T-cell (primary cell): ENCODE measurements at places on chromosomes 4 and X.
A peak's percentile ranks its signal among the peaks of the same experiment; 100 is the strongest.

GRCh38 chr4:41196633-41197332 is 17.6 kb downstream of the APBB2 start:
- no peak for DNase-seq

- no peak for DNase-seq
Observed at GRCh38 chr4:10962246-10962645, 277.7 kb upstream of the CLNK start.

DNA sequence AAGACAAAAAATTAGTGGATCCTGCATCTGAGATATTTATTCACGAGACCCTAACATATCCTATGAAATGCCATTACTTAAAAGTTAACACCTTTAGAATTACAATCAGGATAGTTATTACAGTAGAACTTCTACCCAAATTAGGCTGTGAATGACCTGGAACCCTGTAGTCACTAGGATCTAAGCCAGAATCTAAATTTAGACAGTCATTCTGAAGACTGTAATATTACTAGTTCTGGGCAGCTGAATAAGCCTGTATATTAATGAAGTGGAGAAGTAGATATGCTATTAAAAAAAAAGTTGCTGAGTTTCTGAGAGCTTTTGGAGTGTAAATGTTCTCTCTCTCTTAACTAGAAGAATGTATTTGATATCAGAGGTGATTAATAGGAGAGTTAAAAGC is 67.0 kb downstream of the FAM13A start:
- no peak for DNase-seq

DNA sequence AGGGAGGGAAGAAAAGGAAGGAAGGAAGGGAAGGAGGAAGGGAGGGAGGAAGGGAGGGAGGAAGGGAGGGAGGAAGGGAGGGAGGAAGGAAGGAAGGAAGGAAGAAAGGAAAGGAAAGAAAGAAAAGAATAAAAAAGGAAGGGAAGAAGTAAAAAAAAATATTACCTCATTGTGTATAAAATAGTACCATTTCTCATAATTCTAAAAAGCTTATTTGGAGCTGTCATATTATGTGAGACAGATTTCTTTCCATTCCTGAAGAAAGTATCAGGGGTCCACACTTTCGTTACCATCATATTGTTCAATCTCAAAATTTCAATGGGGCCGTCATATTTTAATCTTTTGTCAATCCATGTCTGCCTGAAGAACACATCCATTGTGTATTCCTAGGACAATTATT is 16.1 kb downstream of the GABRA4 start:
- no peak for DNase-seq

DNA sequence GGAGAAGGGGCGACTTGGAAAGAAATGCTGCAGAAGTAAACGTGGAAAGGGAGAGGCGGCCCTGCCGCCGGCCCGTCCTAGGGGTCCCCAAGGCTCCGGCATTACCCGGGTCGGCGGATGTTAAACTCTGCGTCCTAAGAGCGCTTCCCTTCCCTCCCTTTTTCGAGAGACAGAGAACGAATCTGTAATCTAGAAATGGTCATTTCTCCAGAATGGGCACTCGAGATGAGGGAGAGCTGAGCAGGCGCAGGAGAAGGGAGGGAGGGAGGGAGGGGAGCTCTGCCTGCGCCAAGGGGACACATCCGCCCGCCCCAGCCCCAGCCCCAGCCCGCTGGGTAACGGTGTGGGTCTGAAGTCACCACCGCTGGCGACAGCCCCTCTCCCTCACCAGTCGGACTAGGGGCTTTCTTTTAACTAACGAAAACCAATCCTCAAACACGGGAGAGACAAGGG is 1.7 kb downstream of the HCFC1 start:
- DNase-seq: no peak

DNA sequence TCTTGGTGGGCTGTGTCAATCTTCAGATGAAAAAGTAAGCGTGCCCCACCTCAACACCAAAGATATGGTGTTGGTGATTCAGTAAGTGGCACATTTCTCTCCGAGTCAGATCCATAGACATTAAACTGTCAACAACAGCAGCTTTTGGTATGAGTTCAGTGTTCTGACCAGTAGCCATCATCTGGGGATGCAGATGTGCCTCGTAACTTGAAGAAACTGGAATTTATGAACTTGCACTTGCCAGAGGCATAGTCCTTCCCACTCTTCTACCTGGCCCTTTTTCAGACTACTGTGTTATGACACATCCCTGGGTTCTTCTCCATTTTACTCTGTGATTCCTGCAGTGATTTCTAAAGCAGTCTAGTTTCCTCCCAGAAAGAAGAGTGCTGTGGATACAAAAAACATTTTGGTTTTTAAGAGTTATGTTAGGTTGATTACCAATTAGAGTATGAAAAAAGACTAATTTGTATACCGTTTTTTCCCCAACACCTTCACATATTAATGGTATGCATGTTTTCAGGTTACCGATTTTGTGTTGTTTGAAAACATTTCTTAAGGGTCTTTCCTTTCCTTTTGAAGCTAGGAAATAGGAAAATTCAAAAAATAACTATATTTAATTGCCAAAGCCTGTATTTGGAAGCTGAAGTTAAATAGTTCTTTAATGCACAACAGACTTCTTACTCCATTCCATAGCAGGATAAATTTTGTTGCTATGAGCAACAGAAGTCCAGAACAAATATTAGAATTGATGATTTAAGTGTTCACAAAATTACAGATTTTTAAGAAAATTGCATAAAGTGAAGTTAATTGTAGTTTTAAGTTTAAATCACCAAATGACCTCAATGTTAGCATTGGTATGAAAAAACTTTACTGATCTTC is 39.3 kb downstream of the NUDT6 start:
- DNase-seq: no peak

DNA sequence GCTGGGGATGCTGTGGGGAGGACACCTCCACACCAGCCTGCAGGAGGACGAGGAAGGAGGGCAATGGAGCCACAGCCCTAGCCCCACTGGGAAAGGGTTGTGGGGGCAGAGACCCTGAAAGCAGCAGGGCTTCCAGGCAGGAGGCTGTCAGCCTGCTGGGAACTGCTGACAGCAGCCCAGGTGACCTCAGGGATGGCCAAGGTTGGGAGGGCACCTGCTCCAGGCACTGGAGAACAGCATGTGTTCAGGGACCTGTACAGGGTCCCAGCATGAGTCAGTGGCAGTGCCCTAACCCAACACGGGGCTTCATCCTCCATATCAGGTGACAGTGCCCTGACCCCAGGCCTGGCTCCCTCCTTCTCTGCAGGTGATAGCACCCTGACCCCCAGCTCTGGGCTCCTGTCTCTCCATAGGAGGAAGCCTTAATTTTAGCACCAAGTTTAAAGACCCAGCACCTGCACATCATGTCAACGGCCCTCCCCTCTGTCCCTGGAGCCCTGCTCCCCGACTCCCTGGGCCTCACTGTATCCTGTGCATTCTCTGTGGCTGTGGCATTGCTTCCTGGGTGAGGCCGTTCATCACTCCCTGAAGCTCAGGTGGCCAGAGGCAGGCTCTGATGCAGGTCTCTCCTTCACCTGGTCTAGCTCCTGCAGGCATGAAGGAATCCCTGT is 66.3 kb downstream of the CRMP1 start:
- DNase-seq: no peak

GRCh38 chr4:133452678-133453077 is 303.6 kb downstream of the PCDH10 start:
- DNase-seq: no peak

DNA sequence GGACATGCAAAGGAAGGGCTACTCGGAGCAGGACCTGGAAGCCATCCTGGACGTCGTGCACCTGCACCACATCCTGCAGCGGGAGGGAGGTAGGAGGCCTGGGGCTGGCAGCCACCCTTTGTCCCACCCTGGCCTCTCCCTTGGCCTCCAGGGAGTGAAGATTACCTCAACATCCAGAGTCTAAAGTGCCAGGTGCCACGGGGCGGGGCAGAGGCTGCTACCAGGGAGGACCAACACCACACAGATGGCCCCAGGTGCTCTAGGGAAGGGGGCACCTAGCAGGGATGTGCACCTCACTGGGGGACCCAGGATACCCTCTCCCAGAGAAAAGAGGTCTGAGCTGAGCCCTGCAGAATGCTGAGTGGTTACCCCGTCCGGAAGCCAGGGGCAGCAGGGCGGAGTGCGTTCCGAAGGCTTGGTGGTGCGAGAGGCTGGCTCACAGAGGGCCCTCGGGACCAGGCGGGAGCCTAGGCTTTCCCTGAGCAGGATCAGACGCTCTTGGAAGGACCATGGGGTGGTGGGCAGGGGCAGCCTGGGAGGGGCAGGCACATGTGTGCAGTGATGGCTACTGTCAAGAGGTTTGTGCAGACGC is 16.1 kb downstream of the ABCD1 start:
- DNase-seq: no peak

- DNase-seq: peak; percentile 77
Observed at GRCh38 chrX:102720237-102721168, at the start of gene GPRASP3. Gene GPRASP3 (plus strand): TSS chrX:102720743. CDS start chrX:102748996, 28,253 bp downstream.

- DNase-seq: no peak
Observed at GRCh38 chrX:45710081-45710801, 509.6 kb upstream of the DIPK2B start.

DNA sequence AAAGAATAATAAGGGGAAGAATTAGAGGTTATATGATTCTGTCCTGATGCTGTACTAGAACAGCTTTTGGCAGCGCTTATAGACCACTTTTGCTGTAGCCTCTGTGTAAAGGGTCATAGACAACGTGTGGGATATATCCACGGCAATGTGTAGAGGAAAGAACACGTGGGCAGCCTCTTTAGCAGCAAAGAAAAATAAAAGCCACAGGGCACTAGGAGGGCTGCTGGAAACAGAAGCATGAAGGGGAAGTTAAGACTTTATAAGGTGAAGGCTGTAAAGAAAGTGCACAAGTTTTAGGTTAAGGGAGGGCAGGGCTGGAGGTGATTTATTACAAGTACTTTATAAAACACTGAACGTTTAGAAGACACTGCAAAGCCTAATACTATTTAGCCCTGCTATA is 20.1 kb upstream of the PHEX start:
- no peak for DNase-seq

DNA sequence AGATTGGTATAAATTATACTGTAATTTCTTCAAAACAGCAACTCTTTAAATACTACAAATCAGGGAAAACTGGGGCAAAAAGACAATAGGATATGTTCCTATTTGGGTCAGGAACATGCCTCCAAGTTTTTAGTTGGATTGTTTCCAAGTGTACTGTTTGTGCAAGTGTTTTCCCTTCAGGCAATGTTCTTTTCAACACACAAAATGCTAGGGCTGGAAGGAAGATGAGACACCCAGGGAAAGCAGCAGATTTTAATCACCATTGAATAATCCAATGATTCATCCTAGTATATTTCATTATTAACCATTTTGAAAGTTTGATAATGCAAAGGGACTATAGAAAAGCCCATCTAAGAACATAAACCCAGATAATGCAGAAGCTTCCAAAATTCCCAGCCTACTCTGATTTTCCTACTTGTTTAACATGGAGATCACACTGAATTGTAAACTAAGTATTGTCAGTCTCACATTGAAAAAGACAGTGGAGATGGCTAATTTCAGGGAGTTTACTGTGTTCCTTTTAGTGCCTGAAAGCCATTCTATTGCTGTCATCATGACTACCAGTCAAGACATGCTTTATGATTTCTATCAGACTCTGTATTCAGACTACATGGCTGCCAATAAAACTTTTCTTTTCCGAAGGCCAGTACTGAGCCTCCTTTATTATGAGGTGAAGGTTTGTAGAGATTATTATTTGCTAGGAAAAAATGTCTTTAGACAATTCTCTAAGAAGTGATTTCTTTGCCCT is 38.6 kb downstream of the COL4A6 start:
- DNase-seq: no peak

DNA sequence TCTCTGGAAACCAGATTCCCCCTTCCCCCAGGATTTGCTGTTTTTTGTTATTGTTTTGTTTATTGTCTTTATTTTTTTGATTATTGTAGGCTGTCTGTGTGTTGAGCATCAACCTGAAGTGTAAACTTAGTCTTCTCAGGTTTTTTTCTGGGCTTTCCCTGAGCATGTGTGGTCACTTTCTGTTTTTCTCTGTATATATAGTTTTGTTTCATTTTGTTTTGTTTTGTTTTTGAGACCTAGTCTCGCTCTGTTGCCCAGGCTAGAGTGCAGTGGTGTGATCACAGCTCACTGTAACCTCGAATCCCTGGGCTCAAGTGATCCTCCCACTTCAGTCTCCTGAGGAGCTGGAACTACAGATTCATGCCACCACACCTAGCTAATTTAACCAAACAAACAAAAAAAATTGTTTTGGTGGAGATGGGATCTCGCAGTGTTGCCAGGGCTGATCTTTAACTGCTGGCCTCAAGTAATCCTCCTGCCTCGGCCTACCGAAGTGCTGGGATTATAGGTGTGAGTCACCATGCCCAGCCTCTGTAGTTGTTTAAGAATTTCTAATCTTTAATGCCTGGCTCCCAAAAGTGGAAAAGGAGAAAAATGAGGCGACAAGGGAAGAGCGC is 9.1 kb downstream of the IL13RA1 start:
- no peak for DNase-seq

DNA sequence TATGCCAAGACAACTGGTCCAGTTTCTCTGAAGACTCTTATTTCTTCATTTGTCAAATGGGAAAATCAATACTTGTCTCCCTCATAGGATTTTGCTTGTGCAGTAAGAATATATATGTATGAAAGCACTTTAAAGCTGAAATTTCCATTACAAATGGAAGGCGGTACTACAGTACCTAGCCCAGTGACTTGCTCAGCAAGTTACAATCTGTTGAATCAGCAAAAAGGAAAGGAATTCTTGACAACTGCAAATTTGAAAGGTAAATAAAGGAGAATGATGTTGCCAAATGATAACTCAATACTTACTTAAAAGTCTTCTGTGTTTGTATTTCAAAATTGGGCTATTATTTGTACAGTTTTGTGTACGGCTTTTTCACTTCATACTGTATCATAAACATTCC is 71.1 kb downstream of the PKD2 start:
- DNase-seq: no peak

GRCh38 chrX:113539599-113540356 is 699.1 kb upstream of the AMOT start:
- DNase-seq: no peak

DNA sequence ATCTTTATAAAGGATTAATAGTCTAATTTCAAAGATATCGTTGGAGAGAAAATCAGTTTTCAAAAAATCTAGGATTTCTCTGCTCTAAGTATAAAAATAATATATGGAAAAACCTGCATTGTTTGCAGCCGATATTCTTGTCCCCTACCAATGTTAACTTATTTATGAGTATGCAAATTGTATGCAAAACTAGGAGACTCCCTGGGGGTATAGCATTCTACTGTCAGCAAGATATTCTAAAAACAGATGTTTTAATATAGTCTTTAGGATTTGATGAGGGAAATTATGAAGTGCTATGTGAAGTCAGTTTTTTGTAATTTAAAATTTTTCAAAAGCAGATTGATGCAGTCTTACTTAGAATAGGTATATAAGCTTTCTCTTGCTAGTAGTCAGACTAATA is 40.9 kb downstream of the GK2 start:
- DNase-seq: no peak

GRCh38 chr4:142282870-142283431 is 563.1 kb downstream of the INPP4B start:
- no peak for DNase-seq

- DNase-seq: no peak
Observed at GRCh38 chr4:94595880-94596483, 144.2 kb downstream of the PDLIM5 start.
